LoVo (cell line): ENCODE measurements at places on chromosomes 2 and 18.

GRCh38 chr2:1791006-1791605 is 46.8 kb upstream of the PXDN start:
- DNase-seq, result no peak

- DNase-seq, result no peak
Observed at GRCh38 chr2:72793798-72794440, 31.9 kb downstream of the EXOC6B start.

GRCh38 chr2:185567940-185568339 is 170.7 kb upstream of the FSIP2 start:
- no peak for DNase-seq

DNA sequence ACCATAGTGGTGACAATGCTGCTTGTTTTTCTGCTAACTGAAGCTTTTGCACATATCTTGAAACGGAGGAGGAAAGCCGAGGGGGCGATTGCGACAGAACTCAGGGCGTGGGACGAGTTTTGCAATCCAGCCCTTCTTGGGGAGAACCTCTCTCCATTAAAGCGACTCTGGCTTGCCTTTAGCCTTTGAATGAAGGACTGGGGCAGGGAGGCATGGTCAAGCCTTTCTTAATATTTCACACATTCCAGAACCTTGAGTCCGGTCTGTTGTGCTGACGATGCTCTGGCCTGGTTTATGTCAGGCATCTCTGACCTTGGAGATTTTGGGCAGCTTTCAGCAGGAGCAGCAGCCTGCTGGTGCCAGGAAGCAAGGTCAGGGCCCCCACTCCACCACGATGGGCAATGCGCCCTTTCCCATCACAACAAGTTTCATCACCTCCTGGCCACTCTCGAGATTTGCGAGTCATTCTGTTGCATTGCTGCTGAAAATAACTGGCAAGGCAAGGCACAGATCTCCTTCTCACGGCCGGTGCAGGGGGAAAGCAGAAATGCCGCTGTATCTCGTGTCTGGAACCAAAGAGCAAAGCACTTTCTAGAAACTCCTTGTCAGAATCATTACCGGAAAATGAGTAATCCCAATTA is 10.8 kb downstream of the EMILIN2 start:
- no peak for DNase-seq

DNA sequence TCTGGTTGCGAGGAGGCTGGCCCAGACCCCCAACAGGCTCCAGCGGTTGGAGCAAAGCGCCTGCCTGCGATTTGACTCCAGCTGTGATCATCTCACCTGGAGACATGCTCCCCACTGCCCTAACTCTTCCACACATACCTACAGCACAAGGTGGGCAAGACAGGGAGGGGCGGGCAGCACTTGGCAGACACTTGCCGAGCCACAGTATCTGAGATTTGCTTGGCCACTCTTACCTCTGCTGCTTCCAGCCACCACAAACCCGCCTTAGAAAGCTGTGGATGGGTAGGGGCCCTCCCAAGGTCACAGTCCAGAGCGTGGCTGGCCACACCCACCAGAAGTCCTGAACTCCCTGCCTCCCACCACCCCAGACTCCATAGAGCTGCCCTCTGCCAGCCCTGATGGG is 8.2 kb downstream of the CYP26B1 start:
- DNase-seq, result no peak

- DNase-seq, result no peak
Observed at GRCh38 chr2:197873293-197873701, 68.9 kb downstream of the PLCL1 start.

DNA sequence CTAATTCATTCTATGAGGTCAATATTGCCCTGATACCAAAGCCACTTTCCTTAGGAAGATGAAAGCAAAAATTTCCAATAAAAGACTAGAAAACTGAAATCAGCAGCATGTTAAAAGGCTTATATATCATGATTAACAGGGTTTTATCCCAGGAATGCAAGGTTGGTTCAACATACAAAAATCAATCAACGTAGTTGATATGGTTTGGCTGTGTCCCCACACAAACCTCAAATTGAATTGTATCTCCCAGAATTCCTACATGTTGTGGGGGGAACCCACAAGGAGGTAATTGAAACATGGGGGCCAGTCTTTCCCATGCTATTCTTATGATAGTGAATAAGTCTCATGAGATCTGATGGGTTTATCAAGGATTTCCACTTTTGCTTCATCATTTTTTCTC is 11.7 kb upstream of the ABCB11 start:
- no peak for DNase-seq

GRCh38 chr18:73168236-73168635 is 300.4 kb upstream of the NETO1 start:
- no peak for DNase-seq

- no peak for DNase-seq
Observed at GRCh38 chr2:149884871-149885270, 297.3 kb upstream of the MMADHC start.
